ENCODE measurements at places on chromosomes 1 and 21. TPM values are rescaled to one million over a fixed set of nuclear protein-coding genes. Genes with fewer than 3 reads are reported as not detected.
A peak's percentile ranks its signal among the peaks of the same experiment; 100 is the strongest.

DNA sequence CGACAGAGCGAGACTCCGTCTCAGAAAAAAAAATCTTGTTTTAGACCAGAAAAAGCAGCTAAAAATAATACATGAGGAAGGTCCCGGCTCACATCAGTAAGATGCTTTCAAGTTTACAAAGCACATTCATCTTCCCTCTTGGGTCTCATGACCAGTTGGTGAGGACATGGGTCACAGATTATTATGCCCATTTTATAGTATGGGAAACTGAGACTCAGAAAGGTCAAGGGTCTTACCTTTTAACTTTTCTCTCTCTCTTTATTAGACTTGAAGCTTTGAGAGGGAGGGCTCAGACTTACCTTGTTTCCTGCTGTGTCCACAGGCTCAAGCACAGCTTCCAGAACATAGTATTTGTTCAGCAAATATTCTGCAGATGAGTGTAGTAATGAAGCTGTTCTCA lies 13.2 kb upstream of the RCC2 start:
- no peaks in the 10 kb centered on the region for H3K4me1 ChIP-seq
- peaks cover 10% of the 10 kb centered on the region for H3K27me3 ChIP-seq
- H3K4me3 ChIP-seq = no peak overlapping the region
- H3K36me3 ChIP-seq = no peaks in the 10 kb centered on the region
- no peak for DNase-seq

- H3K4me1 ChIP-seq = no peaks in the 10 kb centered on the region
- H3K27ac ChIP-seq = no peak overlapping the region
- no peak for DNase-seq
- no peaks in the 10 kb centered on the region for H3K36me3 ChIP-seq
- H3K4me3 ChIP-seq = no peak overlapping the region
Observed at GRCh38 chr1:221998186-221998612, 256.3 kb upstream of the DUSP10 start.

GRCh38 chr1:205285381-205286101 lies 36.0 kb downstream of the NUAK2 start:
- H3K4me1 ChIP-seq = peaks cover 2% of the 10 kb centered on the region
- H3K36me3 ChIP-seq = no peaks in the 10 kb centered on the region
- peak overlapping the region; percentile 29 for H3K27ac ChIP-seq
- no peak overlapping the region for H3K4me3 ChIP-seq
- H3K27me3 ChIP-seq = peaks cover 10% of the 10 kb centered on the region

DNA sequence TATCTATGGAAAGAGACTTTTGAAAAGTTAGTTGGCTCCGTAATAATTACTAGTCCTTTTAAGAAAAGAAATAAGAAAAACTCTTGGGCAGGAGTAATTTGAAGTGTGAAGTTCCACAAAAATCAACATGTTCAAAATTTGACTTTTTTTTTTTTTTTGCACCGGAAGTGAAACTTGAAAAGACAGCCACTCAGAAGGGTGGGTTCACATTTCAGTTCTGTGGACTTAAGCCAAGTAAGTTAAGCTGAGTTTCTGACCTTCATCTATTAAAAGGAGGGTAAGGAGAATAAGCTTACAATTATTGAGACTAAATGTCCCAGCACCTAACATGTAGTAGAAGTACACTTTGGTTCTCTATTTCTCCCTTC lies 11.0 kb downstream of the RO60 start:
- no peak for DNase-seq
- H3K4me3 ChIP-seq = no peak overlapping the region
- H3K27ac ChIP-seq = no peak overlapping the region
- H3K36me3 ChIP-seq = peaks cover 7% of the 10 kb centered on the region
- no peaks in the 10 kb centered on the region for H3K27me3 ChIP-seq

GRCh38 chr1:225362805-225363204 lies 65.0 kb downstream of the LBR start:
- DNase-seq = no peak
- no peaks in the 10 kb centered on the region for H3K27me3 ChIP-seq
- H3K36me3 ChIP-seq = no peaks in the 10 kb centered on the region
- H3K27ac ChIP-seq = no peak overlapping the region
- no peak overlapping the region for H3K4me3 ChIP-seq

DNA sequence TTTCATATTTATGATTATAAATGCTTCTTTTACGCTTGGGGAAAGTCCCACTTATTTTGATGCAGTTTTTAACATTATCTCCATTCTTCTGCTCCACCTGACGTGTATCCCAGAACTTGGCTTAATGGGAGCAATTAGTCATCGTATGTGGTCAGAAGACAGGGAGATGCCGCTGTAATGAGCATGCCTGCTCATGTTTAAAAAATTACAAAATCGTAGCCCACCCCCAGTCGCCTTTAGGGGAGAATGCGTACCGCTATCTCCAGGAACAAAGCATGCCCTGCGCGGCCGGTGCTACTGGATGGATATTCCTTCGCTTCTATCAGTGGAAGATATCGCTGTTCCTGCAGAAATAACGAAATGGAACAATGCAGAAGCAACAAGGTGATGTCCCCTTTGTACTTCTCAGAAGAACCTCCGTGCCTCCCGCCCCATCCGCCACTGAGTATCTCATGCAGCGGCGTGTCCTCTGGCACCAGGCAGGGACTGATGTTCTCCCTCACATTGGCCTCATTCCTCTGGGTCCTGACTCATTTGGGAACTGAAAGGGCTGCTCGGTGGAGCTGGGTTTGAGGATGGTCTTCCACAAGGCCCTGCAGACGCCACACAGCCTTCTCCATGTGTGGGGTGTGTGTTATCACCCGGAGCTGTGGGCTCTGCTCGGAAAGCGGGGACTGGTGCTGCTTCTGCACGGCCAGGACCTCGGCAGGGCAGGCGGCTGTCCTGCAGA lies 116.3 kb upstream of the COL6A1 start:
- peaks cover 5% of the 10 kb centered on the region for H3K27me3 ChIP-seq
- DNase-seq = no peak

DNA sequence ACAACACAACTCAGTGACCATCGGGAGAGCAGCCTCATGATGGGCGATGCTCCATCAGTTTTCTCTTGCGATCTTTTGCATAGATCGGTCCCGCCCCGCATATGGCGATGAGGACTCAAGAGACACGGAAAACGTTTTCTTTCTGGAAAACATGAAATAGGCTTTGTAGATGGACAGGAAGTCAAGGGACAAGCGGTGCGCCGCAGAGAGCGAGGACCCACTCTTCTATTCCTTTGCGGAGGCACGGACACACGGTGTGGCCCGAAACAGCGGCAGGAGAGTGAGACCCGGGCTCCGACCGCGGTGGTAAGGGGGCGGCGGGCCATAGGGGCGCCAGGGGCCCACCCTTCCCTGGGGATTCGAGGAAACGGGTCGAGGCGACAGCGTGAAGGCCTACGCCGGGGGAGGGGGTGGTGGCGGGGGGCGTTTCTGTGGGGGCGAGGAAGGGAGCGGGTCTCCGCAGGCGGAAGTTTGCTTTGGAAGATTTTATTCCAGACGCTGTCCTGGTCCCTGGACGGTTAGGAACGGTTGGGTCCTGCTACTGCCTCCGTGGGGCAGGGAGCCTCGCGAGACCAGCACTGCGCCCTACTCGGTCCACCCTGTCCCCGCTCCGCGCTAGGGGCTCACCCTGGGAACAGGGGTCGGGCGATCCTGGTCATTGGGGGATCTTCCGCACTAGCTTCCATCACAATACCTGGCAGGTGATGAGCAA lies 796 bp upstream of the TDRKH start:
- H3K4me1 ChIP-seq = peaks cover 7% of the 10 kb centered on the region
- no peaks in the 10 kb centered on the region for H3K27me3 ChIP-seq
- DNase-seq = peak; percentile 18
- H3K36me3 ChIP-seq = no peaks in the 10 kb centered on the region

DNA sequence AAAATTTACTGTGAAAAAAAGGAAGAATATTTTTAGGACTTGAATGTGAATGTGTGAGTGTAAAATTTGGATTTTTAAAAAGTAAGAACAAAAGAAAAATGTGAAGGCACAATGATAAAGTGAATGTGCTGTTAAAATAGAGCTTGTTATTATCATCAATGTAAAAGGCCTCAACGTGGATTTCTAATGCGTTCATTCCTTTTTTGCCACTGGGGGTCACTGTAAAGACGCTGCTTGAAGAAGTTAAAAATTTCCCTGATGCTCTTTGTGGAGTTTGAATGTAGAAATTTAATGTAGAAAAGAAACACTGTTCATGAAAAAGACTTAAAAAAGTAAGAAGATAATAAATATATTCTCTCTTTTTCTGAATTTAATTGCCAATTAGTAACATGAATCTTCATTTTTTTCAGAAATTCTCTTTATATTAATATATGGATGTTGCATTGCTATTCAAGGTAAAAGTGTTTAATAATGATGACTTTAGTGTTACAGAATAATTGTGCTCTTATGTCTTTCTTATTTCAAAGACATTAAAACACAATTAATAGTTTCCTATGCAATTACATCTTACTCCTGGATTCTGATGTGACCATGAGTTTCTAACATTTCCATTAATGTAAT lies 161.5 kb downstream of the DNM3 start:
- H3K4me3 ChIP-seq = no peak overlapping the region
- H3K4me1 ChIP-seq = peaks cover 9% of the 10 kb centered on the region
- H3K36me3 ChIP-seq = no peaks in the 10 kb centered on the region
- H3K27ac ChIP-seq = no peak overlapping the region

DNA sequence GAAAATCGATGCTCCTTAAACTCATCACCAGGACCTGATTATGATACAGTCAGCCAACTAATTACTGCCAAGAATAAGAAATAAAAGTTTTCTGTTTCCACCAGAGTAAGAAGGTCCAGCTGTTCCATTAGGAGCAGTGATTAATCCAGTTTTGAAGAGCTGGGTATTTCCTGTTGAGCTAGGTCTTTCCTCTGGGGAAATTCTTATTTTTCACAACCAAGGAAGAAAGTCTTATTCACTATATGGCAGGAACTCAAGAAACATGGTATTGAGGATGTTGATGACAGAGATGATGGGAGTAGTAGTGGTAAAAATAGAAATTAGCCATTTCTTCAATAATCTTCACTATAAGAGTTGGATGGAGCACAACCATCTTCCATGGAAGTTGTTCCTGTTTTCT lies 374.6 kb upstream of the RUNX1 start:
- no peak for DNase-seq
- no peak overlapping the region for H3K4me3 ChIP-seq
- no peaks in the 10 kb centered on the region for H3K4me1 ChIP-seq
- no peaks in the 10 kb centered on the region for H3K36me3 ChIP-seq
- peaks cover 24% of the 10 kb centered on the region for H3K27me3 ChIP-seq
- H3K27ac ChIP-seq = no peak overlapping the region

- no peak overlapping the region for H3K4me3 ChIP-seq
- peaks cover 9% of the 10 kb centered on the region for H3K36me3 ChIP-seq
- no peaks in the 10 kb centered on the region for H3K27me3 ChIP-seq
- H3K27ac ChIP-seq = no peak overlapping the region
- H3K4me1 ChIP-seq = no peaks in the 10 kb centered on the region
- DNase-seq = no peak
Observed at GRCh38 chr1:236020359-236021219, 44.3 kb downstream of the NID1 start.

DNA sequence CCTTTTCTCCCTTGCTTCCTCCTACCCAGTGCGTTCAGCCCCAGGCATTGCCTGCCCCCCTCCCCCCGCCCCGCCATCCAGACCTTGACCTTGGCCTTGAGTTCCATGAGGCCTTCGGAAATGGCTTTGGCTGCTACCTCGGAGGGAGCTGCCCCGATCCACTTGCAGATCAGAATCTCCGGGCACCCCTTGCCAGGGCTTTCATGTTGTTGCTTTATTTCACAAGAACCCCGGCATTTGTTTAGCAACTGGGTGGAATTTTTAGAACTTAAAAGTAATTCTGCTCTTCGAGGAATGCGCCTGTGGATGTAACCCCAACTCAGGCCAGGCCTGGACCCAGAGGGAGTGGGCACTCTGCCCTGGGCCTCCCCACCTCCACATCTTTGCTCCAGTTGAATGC lies 154.1 kb upstream of the TMEM51 start:
- H3K27ac ChIP-seq = no peak overlapping the region
- no peaks in the 10 kb centered on the region for H3K27me3 ChIP-seq
- no peak for DNase-seq
- H3K36me3 ChIP-seq = no peaks in the 10 kb centered on the region

DNA sequence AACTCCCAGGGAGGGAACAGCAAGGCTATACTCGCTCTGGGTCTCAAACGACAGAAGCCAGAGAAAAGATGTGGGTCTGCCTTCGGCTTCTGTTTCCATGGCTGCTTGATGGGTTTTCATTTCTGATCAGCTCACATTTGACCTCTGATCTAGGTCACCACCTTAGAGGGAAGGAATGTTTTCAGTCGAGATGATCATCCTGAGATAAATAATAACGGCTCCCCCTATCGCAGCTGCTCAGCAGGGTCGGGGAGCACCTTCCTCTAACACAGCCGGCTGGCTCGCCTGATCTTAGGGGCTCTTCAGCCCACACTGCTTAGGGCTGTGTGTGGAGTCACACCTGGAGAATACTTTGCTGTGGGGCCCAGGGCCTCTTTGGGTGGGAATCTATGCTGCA lies 53.1 kb upstream of the ZNF648 start:
- no peak for DNase-seq
- no peaks in the 10 kb centered on the region for H3K27me3 ChIP-seq
- peaks cover 13% of the 10 kb centered on the region for H3K4me1 ChIP-seq
- no peaks in the 10 kb centered on the region for H3K36me3 ChIP-seq

GRCh38 chr1:51569284-51570062 lies 47.4 kb upstream of the OSBPL9 start:
- peak overlapping the region; percentile 73 for H3K27ac ChIP-seq
- H3K36me3 ChIP-seq = no peaks in the 10 kb centered on the region
- H3K27me3 ChIP-seq = no peaks in the 10 kb centered on the region

Gene MANEAL
- 23.8 TPM for total RNA-seq

DNA sequence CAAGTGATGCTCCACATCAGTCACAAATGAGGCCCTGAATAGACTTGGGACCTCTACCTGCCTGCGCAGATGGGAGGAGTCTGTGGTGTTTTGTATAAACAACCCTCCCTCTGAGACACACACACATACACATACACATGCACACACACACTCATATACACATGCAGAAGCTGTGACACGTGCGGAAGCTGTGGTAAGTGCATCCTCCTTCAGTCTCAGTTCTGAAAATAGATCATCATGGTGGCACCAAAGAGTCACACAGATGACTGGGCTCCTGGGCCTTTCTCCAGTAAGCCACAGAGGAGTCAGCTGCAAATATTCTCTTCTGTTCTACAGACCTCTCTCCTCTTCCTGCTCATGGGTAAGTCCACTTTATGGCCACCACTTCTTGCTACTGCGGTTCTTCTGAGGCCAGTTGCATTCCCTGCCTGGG lies at the start of gene LY9:
Gene LY9, plus strand, starts transcription at position 224 of the 433 bp plus-strand sequence. Its CDS starts 14 bp downstream, at position 238.
- DNase-seq = no peak
- no peak within 1 kb of the TSS for H3K27ac ChIP-seq
- H3K4me1 ChIP-seq = no peaks in the 10 kb centered on the region
- H3K4me3 ChIP-seq = no peak within 1 kb of the TSS
- no peaks in the 10 kb centered on the region for H3K36me3 ChIP-seq
- H3K27me3 ChIP-seq = no peaks in the 10 kb centered on the region

- DNase-seq = no peak
- H3K4me1 ChIP-seq = no peaks in the 10 kb centered on the region
- H3K27ac ChIP-seq = no peak overlapping the region
- no peaks in the 10 kb centered on the region for H3K36me3 ChIP-seq
- H3K27me3 ChIP-seq = peaks cover 15% of the 10 kb centered on the region
- no peak overlapping the region for H3K4me3 ChIP-seq
Observed at GRCh38 chr1:25028907-25029599, 99.0 kb upstream of the RUNX3 start.

All from progenitor cell of endocrine pancreas (in vitro differentiated cells).